Mammary epithelial cell (primary cell): ENCODE measurements at places on chromosomes 16 and 17.

DNA sequence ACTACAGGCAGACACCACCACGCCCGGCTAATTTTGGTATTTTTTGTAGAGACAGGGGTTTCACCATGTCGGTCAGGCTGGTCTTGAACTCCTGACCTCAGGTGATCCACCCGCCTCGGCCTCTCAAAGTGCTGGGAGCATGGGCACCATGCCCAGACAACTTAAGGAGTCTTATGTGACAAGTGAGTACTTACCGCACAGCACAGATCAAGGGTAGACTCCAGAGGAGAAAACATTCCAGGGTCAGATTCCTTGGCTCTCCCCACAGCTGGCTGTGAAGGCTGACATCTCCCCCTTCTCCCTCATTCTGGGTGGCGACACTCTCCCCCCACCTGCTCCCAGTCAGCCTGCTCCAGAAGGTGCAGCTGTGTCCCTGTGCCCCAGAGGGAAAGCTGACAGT lies 10.6 kb downstream of the ZSCAN10 start:
- no peak for DNase-seq

DNA sequence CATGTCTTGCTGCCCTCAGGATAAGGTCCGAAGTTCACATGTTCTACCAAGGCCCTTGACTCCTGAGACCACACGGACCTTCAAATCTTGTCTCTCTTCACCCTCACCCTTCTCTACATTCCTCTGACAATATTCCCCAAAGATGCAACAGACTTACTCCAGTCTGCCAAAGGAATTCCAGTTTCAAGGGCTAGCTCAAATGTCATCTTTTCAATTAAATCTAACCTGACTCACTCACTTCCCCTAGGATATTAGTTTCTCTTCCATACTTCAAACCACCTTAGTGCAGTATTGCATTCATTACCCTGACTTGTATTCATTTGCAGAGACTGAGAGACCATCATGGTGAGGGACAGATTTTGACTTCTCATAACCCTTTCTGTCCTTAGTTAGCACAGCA lies 59.6 kb upstream of the ADCY9 start:
- DNase-seq = no peak

- DNase-seq = no peak
These were observed 105.3 kb upstream of the FAM20A start for GRCh38 chr17:68706356-68706920.

DNA sequence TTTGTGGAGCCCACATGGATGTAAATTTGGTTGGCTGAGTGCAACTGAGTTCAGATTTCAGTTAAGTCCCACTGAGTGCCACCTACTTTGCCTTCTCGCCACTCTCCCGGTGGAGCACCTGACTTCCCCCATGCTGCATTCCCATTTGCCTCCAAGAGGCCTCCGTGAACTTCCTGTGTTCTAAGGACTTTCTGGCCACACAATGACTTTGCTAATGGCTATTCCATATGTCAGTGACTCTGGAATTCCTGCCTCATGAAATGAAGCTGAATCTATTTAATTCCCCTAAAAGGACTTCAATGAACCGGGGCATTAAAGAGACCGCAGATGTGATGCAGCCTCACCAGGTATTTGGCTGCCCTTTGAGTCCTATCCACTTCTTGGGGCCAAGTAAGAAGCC lies 29.9 kb downstream of the ABCC12 start:
- DNase-seq = no peak

DNA sequence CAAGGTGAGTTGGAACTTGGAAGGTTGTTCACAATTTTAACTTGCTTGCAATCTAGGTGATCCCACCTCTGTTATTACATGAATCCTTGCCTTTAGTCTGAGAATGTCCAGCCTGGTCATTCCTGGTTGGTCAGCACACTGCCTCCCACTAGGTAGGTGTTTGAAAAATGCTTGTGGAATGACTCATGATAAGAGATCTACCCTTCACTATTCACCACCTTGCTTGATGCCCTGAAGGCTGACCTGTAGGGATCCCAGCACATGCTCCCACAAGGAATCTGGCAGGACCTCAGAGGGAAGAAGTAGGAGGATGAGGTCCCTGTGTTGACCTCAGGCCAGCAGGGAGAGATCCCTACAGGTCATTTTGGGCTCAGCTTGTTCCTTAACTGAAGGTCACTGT lies 30.2 kb upstream of the ABCA3 start:
- peak; percentile 37 for DNase-seq

DNA sequence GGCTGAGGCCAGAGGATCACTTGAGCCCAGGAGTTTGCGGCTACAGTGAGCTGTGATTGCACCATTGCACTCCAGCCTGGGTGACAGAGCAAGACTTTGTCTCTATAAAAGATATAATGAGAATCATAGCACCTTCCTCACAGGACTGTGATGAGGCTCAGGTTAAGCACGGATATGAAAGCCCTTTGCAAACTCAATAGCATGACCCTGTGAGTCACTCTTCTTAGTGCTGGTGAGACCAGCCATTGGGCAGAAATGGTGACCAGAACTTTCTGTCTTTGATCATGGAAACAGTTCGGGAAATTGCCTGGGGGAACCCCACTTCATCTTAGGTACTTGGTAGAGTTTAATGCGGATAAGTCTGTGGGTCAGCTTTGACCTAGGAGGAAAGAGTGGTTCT lies 144.2 kb downstream of the PRKCB start:
- DNase-seq = no peak

GRCh38 chr17:30021708-30022317 lies 80.4 kb downstream of the EFCAB5 start:
- peak; percentile 35 for DNase-seq

DNA sequence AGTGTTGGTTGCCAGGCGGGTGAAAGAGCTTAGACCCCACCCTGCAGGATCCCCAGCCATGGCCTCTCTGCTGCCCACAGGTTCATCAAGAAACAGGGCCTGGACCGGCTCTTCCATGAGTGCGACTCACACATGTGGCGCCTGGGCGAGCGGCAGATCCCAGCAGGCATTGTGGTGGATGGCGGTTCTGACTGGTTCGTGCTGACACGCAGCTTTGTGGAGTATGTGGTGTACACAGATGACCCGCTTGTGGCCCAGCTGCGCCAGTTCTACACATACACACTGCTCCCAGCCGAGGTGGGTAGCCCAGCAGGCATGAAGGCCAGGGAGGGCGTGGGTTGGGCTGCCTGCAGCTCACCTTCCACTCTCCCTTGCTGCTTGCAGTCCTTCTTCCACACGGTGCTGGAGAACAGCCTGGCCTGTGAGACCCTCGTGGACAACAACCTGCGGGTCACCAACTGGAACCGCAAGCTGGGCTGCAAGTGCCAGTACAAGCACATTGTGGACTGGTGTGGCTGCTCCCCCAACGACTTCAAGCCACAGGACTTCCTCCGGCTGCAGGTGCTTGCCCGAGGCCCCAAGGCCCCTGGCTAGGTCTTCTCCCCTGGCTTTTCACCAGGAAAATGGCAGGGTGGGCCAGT lies 9.9 kb downstream of the XYLT2 start:
- peak; percentile 34 for DNase-seq

DNA sequence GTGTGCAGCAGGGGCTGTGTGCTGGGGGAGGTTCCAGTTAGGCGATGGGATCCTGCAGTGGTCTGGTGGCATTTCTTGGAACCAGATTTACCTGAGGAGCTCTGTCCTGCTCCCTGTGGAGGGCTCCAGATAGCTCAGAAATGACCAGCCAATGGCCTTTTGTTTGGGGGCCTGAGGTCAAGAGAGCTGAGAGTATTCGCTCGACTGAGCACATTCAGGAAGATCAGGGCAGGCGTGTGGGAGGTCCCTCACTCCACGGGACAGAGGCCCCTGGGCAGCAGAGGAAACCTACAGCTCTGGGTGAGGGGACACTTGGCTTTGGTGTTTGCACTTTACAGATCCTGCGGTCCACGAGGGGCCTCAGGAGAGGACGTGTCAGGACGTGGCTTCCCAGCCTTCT lies 18.2 kb downstream of the DEF8 start:
- no peak for DNase-seq

GRCh38 chr16:54282928-54283724 lies 3.5 kb downstream of the IRX3 start:
- DNase-seq = peak; percentile 21

DNA sequence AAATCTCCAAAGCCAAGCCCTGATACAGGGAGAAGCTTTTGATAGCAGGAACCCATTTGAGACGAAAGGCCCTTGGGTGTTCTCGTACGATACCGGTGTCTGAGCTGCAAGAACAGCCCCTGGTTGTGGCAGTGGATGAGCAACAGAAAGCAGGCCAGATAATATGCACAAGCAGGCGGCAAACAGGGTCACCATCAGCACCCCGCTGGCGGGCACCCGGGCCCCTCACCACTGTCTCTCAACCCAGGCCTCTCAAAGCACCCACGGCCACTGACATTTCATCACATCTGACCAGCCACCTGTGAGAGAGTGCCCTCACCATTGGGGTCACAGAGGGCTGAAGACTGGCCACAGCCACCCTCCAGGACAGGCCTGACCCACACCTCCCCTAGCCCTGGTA lies 230.4 kb downstream of the C16orf78 start:
- no peak for DNase-seq

- DNase-seq = no peak
These were observed 159.9 kb upstream of the GSE1 start for GRCh38 chr16:85453194-85453678.
